ENCODE measurements at places on chromosomes 3 and 15. TPM values are rescaled to one million over a fixed set of nuclear protein-coding genes. Genes with fewer than 3 reads are reported as not detected.

- peaks cover 24% of the 10 kb centered on the region for H3K36me3 ChIP-seq
- peak overlapping the region; percentile 81 for H3K4me3 ChIP-seq
- H3K27me3 ChIP-seq: no peaks in the 10 kb centered on the region
- peaks cover 65% of the 10 kb centered on the region for H3K4me1 ChIP-seq
- peak overlapping the region; percentile 88 for H3K27ac ChIP-seq
Measured at GRCh38 chr15:85692873-85693272, 101.9 kb downstream of the KLHL25 start.

The KNL1 gene
- 0.03 TPM for polyA plus RNA-seq

GRCh38 chr3:156509189-156510174, 45.4 kb downstream of the SSR3 start:
- H3K36me3 ChIP-seq: no peaks in the 10 kb centered on the region
- no peaks in the 10 kb centered on the region for H3K27me3 ChIP-seq
- no peak overlapping the region for H3K4me3 ChIP-seq
- H3K27ac ChIP-seq: no peak overlapping the region
- DNase-seq: peak; percentile 50

The NRROS gene
- 3.5 TPM for polyA plus RNA-seq

The TMEM89 gene
- not detected for polyA plus RNA-seq

DNA sequence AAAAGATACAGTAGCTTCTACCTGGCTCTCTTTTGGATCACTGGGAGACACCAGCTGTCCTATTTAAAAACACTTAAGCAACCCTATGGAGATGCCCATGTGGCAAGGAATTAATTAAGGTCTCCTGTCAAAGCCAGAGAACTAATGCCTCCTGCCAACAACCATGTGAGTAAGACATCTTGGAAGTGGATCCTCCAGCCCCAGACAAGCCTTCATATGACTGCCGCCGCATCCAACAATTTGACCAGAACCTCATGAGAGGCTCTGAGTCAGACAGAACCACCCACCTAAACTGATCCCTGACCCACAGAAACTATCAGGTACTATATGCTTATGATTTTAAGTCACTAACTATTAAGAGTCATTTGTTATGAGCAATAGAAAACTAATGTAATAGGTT, 22.3 kb downstream of the IFT80 start:
- H3K27me3 ChIP-seq: no peaks in the 10 kb centered on the region
- no peaks in the 10 kb centered on the region for H3K4me1 ChIP-seq
- DNase-seq: no peak
- H3K27ac ChIP-seq: no peak overlapping the region

All from CD8-positive, alpha-beta memory T cell (primary cell).